MCF 10A (cell line): ENCODE measurements at places on chromosomes 6 and 20. TPM values are rescaled to one million over a fixed set of nuclear protein-coding genes. Genes with fewer than 3 reads are reported as not detected.

Gene ITPR3
- total RNA-seq: 86.9 and 109 TPM in 2 replicates

Gene ADAM33
- total RNA-seq: not detected in 2 replicates

Gene CDSN
- total RNA-seq: 0.16 TPM in 1 of 2 replicates, not detected in the other

Gene CFB
- 24.5 and 24.6 TPM in 2 replicates for total RNA-seq

Gene HAO1
- not detected in 2 replicates for total RNA-seq

Gene MICB
- total RNA-seq: 4.3 and 7.6 TPM in 2 replicates

Gene BICRAL
- 8.4 and 9.8 TPM in 2 replicates for total RNA-seq

Gene DEFB132
- not detected in 2 replicates for total RNA-seq

Gene SEMG1
- not detected in 2 replicates for total RNA-seq

Gene NFYA
- 41.5 and 42.1 TPM in 2 replicates for total RNA-seq

Gene PPP1R14C
- total RNA-seq: 32.0 and 38.7 TPM in 2 replicates

Gene TP53TG5
- total RNA-seq: not detected in 2 replicates

Gene PHF1
- total RNA-seq: 28.9 and 33.9 TPM in 2 replicates

Gene C6orf58
- total RNA-seq: not detected in 2 replicates

Gene OR2H1
- total RNA-seq: not detected in 2 replicates

Gene RRAGD
- 0.33 and 0.49 TPM in 2 replicates for total RNA-seq

Gene TGM3
- total RNA-seq: not detected in 2 replicates

Gene FAM135A
- total RNA-seq: 20.4 and 22.0 TPM in 2 replicates

Gene EBF4
- not detected in 2 replicates for total RNA-seq

Gene TCF21
- not detected in 2 replicates for total RNA-seq

Gene CALHM5
- total RNA-seq: not detected in 2 replicates

Gene UBD
- not detected in 2 replicates for total RNA-seq

Gene SULF2
- total RNA-seq: 68.7 and 82.2 TPM in 2 replicates

Gene MOXD1
- total RNA-seq: 0.09 TPM in 1 of 2 replicates, not detected in the other

Gene FAM162B
- total RNA-seq: not detected in 2 replicates

Gene KCNB1
- total RNA-seq: 2.8 and 3.0 TPM in 2 replicates

Gene COL9A1
- not detected in 2 replicates for total RNA-seq

Gene TPMT
- total RNA-seq: 8.7 and 11.1 TPM in 2 replicates

Gene SMPDL3A
- 3.5 and 4.7 TPM in 2 replicates for total RNA-seq

Gene ARFRP1
- total RNA-seq: 60.1 and 65.4 TPM in 2 replicates

Gene ARFGEF3
- total RNA-seq: 3.4 and 7.0 TPM in 2 replicates

Gene LPA
- not detected in 2 replicates for total RNA-seq

Gene DYNLT2
- total RNA-seq: 0.79 and 1.3 TPM in 2 replicates

Gene HLA-E
- total RNA-seq: 83.6 and 103 TPM in 2 replicates

Gene RPS6KA2
- total RNA-seq: 126 and 157 TPM in 2 replicates

Gene CCDC170
- total RNA-seq: not detected in 2 replicates

Gene ATP6V1G2
- 1.2 and 2.4 TPM in 2 replicates for total RNA-seq

Gene PHACTR2
- 30.0 and 34.4 TPM in 2 replicates for total RNA-seq

Gene C20orf202
- total RNA-seq: not detected in 2 replicates

Gene CD109
- total RNA-seq: 91.0 and 94.5 TPM in 2 replicates
